ENCODE measurements at places on chromosomes 3 and 15.

DNA sequence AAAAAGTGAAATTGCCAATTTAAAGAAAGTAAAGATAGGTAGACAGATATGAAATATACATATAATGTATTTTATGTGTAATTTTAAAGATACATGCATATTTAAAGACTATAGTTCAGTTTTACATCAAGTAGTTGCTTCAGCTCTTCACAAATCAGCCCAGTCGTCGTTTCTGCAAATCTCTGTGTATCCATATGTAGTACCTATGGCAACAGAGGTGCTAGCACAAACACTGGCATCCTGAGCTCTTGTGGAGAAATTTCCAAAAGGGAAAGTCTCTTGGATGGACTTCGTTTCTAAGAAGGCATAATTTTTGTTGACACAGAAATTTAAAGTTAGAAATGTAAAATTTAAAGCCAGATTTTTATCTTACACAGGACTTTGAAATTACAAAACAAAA, 1284.7 kb downstream of the ROBO1 start:
- DNase-seq, result no peak

DNA sequence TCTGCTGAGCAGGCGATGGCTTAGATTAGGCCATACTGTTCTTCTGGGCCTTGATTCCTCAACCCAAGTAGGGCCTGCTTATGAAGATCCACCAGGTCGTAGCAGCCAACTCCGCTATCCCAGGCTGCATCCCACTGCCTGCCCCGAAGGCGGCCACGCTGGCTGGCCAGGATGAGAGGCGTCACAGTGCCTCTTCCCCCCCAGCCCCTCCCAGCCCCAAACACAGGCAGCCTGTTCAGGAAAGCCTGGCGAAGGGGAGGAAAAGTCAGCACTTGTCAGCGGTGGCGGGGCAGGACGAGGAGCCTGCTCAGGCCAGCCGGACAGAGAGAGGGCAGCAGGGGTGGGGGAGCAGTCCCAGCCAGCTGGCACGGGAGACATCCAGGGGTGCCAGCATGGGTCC, 11.2 kb downstream of the PTH1R start:
- DNase-seq, result no peak

DNA sequence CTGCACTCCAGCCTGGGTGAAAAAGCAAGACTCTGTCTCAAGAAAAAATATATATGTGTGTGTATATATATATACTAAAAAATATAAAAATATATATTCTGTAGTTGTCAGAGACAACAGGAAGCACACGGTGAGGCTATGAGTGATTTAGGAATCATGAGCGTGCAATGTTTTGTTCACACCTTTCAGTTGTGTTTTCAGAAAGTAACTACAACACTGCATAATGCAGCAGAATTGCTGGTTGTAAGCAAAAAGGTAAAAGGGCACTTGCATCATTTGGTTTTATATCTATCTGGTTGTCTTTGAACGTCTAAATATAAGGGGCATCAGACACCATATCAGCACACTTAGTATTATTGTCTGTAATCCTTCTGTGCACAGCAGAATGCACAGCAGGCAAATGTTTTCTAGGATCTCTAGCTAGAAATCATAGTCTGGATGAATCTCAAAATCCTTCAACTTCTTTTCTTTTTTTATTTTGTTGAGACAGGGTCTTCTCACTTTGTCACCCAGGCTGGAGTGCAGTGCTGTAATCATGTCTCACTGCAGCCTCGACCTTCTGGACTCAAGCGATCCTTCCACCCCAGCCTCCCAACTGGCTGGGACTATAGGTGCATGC, 44.8 kb downstream of the CCR3 start:
- no peak for DNase-seq

DNA sequence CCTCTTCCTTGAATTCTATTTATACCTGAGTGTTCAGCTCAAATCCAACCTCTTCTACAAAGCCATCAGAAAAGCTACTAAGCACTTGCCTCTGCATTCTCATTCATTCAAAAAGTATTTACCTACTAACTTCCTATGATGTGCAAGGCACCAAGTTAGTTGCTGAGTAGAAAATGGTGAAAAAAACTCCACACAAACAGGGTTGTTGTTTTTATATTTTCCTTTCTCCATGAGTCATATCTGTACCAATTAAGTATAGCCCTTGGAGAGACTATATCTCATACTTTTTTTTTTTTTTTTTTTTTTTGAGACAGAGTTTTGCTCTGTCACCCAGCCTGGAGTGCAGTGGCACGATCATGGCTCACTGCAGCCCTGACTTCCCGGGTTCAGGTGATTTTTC, 67.7 kb downstream of the IGF2BP2 start:
- DNase-seq, result no peak

GRCh38 chr15:79007066-79007465, 62.2 kb upstream of the CTSH start:
- no peak for DNase-seq

GRCh38 chr3:64426551-64426950, 201.3 kb upstream of the PRICKLE2 start:
- no peak for DNase-seq

- no peak for DNase-seq
Observed at GRCh38 chr15:54979964-54980363, 216.8 kb downstream of the RSL24D1 start.

GRCh38 chr3:150150633-150151032, 179.9 kb upstream of the PFN2 start:
- no peak for DNase-seq

DNA sequence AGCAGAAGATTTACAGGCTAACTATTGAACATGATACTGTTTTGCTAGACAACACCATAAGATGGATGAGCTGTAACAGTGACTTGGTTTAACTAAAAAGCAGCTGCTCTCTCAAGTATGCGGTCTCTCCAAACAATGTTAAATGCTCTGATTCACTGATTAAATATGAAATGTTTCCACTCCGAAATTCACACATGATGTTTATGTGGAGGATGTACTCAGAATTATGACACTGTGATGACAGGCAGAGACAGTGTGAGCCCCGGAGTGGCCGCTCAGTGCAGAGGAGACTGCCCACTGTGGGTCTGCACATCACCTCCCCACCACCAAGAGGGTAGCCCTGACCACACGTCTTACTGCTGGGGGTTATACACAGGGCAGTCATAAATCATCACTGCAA, 83.9 kb upstream of the MEX3B start:
- no peak for DNase-seq

Data from activated T-cell treated with anti-CD3 and anti-CD28 coated beads for 1 hour (primary cell).